GM13977 (cell line): ENCODE measurements at places on chromosomes 1 and 21.

DNA sequence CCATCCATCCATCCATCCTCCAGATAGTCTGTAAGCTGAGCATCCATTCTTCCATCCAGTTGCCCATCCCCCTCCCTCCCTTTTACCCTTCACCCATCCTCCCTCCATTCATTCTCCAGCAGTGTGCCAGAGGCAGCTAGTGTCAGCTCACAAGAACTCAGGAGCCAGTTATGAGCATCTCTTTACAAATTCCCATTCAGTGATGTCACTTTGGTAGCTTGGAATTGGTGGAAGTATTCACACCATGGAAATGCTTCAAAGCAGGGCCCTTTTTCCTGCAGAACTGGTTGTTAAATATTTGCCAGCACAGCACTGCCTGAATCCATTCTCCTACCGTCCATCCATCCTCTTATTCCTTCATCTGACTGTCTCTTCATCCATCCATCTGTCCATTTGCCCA is 72.5 kb downstream of the ARHGEF10L start:
- no peak for DNase-seq

DNA sequence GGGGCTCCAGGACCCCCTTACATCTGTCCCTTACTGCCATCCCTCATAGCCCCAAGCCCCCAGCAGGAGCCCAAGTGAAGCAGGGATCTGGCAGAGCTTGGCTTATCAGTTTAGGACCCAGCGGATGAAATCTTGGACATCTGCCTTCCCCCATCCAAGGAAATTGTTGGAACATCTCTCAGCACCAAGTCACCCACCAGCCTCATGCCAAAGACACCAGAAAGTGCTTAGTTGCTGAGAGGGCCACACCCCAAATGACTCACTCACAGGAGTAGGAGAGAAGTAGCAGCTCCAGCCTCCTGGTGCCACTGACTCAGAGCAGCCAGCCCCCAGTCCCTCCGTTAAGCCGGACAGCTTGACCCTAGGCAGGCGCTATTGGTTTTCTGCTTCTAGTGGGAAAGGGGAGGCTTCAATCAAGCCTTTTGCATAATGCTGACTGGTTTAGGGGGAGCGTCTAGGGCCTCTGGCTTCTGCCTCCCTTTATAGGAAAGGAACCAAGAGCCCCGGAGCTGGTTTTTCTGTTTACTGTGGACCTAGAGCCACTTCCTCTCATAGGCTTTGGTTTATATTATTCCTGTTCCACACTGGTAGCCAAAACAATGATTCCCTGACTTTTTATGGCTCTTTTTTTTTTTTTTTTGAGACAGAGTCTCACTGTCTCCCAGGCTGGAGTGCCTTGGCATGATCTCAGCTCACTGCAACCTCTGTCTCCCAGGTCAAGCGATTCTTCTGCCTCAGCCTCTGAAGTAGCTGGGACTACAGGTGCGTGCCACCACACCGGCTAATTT is 114.2 kb upstream of the IPO9 start:
- DNase-seq = no peak

DNA sequence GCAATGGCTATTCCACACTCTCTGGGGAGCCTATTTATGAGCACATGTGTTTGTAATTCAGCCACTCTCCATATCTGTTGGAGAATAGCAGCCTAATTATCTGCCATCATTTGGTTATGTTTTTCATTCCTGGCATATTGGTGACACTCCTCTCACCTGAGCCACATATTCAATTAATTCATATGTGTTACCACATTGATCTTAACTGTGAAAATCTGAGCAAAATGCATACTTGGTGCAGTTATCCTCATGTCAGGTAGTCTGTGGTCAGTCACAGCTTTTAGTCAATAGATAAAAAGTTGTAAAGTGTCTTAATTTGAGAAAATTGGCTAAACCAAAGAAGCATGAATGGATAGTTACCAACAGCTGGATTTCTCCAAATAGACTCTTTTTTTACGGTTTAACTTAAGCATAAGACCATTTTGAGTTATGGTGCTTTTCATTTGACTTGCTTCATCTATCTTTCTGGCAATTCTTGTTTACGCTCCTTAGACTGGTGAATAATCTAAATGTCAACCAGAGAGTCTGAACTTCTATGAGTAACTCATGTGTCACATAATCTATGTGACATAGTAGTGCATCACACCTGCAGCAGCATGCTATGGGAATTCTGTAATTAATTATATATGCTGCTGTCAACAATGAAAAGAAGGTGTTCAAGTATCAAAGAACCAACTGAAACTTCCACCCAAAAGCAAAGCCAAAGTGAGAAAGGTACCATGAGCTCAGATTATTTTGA is 187.7 kb upstream of the SGIP1 start:
- DNase-seq = no peak

- no peak for DNase-seq
Observed at GRCh38 chr1:212860713-212861581, 2.9 kb downstream of the FLVCR1 start.

GRCh38 chr1:224456637-224456953 is 22.0 kb upstream of the WDR26 start:
- no peak for DNase-seq

DNA sequence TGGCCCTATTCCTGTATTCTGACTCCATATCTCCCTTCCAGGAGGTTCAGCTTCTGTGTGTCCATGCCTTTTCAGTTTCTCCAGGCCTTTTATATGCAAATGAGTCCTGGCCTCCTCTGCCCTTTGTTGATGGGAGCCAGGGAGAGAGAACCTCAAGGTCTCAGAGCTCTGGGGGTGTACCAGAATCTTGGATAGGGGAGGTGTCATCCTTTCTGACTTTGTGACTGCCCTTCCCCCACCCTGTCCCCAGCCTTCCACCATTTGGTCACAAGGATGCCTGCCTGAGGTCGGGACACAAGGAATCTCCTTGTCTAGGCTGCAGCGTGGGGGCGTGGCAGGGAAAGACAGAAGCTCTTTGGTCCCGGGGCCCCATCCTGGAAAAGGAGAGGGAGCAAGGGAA is 18.6 kb downstream of the LURAP1 start:
- no peak for DNase-seq

GRCh38 chr21:43913928-43914327 is 48.9 kb downstream of the AGPAT3 start:
- DNase-seq = no peak

- DNase-seq = no peak
Observed at GRCh38 chr1:227192163-227192562, 126.1 kb downstream of the CDC42BPA start.

- DNase-seq = no peak
Observed at GRCh38 chr1:97412166-97412565, 508.7 kb downstream of the DPYD start.

GRCh38 chr1:171645553-171646248 is 6.8 kb downstream of the MYOC start:
- DNase-seq = no peak

DNA sequence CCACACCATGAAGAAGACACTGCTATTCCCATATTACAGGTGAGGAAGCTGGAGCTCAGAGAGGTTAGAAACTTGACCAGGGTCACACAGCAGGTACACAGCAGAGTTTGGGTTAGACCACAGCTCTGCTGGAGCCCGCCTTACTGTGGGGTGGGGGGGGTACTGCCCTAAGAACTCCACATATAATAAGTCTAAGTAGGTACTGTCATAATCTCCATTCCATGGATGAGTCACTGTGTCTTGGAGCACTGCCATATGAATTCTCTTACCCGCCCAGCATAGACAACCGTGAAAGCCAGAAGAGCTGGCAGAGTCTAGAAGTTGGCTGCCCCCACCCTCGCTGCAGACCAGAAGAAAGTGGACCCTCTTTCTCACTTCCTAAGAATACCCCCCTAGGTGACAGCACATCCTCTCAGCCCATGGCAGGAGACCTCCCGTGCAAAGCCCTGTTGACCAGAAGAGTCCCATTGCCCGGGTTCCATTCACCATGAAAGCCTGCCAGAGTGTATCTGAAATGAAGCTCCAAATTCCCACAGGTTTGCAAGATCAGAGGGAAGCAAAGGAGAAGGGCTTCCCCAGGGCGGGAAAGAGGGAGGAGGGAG is 5.2 kb upstream of the PLA2G2D start:
- DNase-seq = no peak
